ENCODE measurements at places on chromosomes 13 and 19. TPM values are rescaled to one million over a fixed set of nuclear protein-coding genes. Genes with fewer than 3 reads are reported as not detected.

NLRP11 gene
- not detected for total RNA-seq

SBSN gene
- total RNA-seq = not detected

DNA sequence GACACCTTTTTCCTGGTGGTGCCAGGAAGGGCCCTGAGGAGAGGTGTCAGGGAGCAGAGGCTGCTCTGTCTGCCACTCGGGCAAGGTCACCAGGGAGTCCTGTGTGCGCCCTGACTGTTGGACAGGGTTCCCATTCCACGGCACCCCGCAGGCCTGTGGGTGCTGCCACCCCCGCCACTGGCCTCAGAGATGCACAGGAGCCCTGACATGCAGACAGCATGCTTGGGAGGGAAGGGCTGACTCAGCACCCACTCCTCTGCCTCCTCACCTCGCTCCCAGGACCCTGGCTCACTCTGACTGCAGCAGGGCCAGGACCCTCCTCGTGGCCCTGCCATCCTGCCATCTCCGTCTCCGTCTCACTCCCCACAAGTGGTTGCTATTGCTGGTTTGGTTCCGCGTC is 25.3 kb downstream of the MAU2 start:
- H3K27me3 ChIP-seq = no peaks in the 10 kb centered on the region
- H3K4me1 ChIP-seq = no peaks in the 10 kb centered on the region
- no peak overlapping the region for H3K4me3 ChIP-seq
- H3K27ac ChIP-seq = no peak overlapping the region

GRCh38 chr13:28590461-28590860 is 68.5 kb upstream of the POMP start:
- no peaks in the 10 kb centered on the region for H3K4me1 ChIP-seq
- no peak overlapping the region for H3K27ac ChIP-seq
- H3K4me3 ChIP-seq = no peak overlapping the region

DNA sequence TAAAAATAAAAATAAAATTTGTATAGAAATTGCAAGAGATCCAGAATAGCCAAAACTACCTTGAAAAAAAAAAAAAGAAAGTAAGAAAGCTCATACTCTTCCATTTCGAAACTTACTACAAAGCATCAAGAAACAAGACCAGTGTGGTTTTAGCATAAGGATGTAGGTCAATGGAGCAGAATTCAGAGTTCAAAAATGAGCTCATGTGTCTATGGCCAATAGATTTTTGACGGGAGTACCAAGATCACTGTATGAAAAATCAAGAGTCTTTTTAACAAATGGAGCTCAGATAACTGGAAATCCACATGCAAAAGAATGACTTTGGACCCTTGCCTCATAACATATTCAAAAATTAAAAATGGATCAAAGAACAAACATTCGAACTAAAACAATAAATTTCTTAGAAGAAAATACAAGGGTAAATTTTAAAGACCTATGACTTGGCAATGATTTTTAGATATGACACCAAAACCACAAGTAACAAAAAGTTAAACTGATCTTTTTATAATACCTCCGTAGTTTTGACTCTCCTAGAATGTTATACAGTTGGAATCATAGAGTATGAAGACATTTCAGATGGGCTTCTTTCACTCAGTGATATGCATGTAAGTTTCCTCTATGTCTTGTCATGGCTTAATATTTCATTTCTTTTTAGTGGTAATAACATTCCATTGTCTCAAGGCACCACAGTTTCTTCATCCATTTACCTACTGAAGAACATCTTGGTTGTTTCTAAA is 43.2 kb downstream of the KLF12 start:
- H3K36me3 ChIP-seq = no peaks in the 10 kb centered on the region
- no peak overlapping the region for H3K4me3 ChIP-seq
- no peak for DNase-seq
- H3K27ac ChIP-seq = no peak overlapping the region
- H3K27me3 ChIP-seq = no peaks in the 10 kb centered on the region

DNA sequence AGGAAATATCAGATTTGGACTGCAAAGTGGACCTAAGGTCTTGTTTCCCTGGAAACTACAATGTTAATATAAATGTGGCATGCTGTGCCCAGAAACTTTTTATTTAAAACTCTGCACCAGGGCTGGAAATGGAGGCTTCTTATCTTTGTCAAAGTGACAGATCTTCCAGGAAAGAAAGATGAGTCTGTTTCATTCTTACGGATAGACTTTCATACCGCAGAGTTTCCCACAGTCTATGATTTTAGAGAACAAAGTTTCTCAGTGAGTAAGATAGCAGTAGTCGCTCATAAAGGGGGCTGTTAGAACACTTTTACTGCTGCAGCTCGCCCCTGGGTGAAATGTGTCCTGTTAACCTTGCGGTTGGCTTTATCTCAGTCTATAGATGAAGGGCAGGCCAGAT is 6.7 kb downstream of the CLEC11A start:
- H3K36me3 ChIP-seq = no peaks in the 10 kb centered on the region
- no peak for DNase-seq
- no peaks in the 10 kb centered on the region for H3K4me1 ChIP-seq
- no peak overlapping the region for H3K27ac ChIP-seq

CGB8 gene
- total RNA-seq = not detected

GRCh38 chr13:110264685-110265275 is 42.2 kb downstream of the COL4A1 start:
- H3K4me1 ChIP-seq = peaks cover 14% of the 10 kb centered on the region
- H3K4me3 ChIP-seq = no peak overlapping the region
- H3K36me3 ChIP-seq = no peaks in the 10 kb centered on the region
- H3K27me3 ChIP-seq = no peaks in the 10 kb centered on the region

DNA sequence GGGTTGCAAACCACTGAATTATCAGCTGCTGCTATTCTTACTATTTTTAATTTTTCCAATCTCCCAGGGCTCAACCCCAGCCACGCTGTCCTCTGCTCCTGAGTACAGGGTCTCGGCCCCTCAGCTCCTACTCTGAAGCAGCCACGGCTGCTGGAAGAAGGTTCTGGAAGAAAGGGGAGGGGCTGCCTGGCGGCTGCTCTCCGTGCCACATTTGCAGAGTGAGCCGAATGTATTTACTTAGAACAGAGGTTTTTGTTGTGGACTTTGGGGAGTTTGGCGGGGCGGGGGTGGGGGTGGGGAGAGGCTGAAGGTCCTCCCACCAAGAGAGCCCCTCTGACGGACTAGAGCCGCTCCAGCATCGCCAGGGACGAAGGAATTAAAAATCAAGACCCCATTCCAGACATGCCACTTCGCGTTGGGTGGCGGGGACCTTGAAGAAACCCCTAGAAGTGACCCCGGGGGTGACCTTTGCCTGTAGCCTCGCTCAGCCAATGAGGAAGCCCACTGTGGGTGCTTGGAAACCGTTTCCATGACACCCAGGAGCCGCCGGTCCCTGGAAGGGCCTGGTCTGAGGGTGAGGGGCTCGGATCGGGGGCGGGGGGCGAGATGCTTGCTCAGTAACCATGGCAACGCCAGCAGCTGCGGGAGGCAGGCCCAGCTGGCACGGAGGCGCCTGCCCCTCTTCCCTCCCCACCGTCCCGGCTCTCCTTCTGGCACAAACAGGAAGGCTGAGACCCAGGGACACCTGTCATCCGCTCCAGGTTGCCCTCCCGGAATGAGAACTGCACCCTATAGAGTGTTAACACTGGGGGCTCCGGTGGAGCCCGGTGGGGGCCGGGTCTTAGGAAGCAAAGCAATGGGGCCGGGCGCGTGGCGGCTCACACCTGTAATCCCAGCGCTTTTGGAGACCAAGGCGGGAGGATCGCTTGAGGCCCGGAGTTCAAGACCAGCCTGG is 54.2 kb upstream of the PTPRS start:
- no peak for DNase-seq
- H3K4me3 ChIP-seq = no peak overlapping the region
- H3K27me3 ChIP-seq = peaks cover 6% of the 10 kb centered on the region
- H3K36me3 ChIP-seq = no peaks in the 10 kb centered on the region
- H3K4me1 ChIP-seq = no peaks in the 10 kb centered on the region
- H3K27ac ChIP-seq = no peak overlapping the region

- peak; percentile 43 for DNase-seq
- H3K4me3 ChIP-seq = peak overlapping the region; percentile 100
- H3K36me3 ChIP-seq = no peaks in the 10 kb centered on the region
- H3K27me3 ChIP-seq = no peaks in the 10 kb centered on the region
- no peaks in the 10 kb centered on the region for H3K4me1 ChIP-seq
- H3K27ac ChIP-seq = peak overlapping the region; percentile 95
Measured at GRCh38 chr19:3506384-3507340, 551 bp downstream of the FZR1 start.

- H3K36me3 ChIP-seq = no peaks in the 10 kb centered on the region
- H3K27ac ChIP-seq = no peak overlapping the region
- no peaks in the 10 kb centered on the region for H3K27me3 ChIP-seq
Measured at GRCh38 chr13:51229101-51229719, 7.0 kb downstream of the FAM124A start.

GRCh38 chr13:51342706-51343105 is 3.2 kb downstream of the SERPINE3 start:
- no peaks in the 10 kb centered on the region for H3K36me3 ChIP-seq
- no peaks in the 10 kb centered on the region for H3K4me1 ChIP-seq
- no peak for DNase-seq
- no peak overlapping the region for H3K4me3 ChIP-seq

ZNF540 gene
- 1.8 TPM for total RNA-seq

PTH2 gene
- total RNA-seq = not detected

DNA sequence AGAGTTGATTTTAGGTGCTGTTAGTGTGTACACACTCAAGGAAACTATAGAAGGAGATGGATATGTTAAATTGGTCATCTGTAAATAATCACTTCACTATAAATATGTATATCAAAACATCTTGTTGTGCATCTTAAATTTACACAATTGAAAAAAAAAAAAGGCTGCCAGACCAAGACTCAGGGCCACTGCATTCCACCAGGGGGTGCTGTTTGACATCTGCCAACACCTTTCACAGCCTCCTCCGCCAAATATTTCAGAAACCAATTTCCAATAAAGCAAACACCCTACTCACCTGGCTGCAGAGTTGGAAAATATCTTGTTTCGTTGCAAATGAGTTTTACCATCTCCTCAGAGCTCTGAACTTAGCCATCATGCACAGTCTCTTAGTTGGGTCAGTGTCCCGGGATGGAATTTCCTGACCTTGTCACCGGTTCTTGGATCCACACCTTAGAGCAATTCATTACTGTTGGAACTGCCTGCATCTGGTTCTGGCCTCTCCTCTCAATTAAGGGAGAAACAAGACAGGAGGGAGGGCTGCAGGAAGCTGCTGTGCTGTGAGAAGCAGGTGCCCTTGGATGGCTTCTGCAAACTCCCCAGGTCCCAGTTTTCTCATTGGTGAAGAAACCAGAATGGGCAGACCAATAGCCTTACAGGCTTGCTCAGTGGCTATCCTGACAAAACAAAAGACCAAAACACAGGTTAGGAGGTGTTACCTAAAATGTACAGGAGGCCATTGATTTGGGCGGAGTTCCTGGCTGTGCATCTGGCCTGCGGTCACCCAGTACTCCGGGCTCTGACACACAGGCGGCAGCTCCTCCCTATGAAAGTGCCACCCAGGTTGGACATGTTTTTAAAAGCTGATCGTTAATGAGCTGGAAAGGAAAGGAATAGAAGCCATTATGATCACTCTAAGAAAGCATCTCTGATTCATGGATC is 746.6 kb downstream of the UQCRFS1 start:
- DNase-seq = no peak
- H3K36me3 ChIP-seq = no peaks in the 10 kb centered on the region
- H3K4me1 ChIP-seq = peaks cover 7% of the 10 kb centered on the region

PODNL1 gene
- total RNA-seq = 2.3 TPM
